ENCODE measurements at places on chromosomes 6 and 20.

- DNase-seq: no peak
Observed at GRCh38 chr6:11675601-11676000, 103.0 kb downstream of the ADTRP start.

- DNase-seq: peak; percentile 26
Observed at GRCh38 chr6:1499777-1500176, 109.9 kb upstream of the FOXC1 start.

- DNase-seq: no peak
Observed at GRCh38 chr6:81613606-81614005, 138.9 kb downstream of the TENT5A start.

- peak; percentile 77 for DNase-seq
Observed at GRCh38 chr20:25000268-25000801, 7.8 kb upstream of the APMAP start.

GRCh38 chr6:19086480-19086879 is 699.3 kb downstream of the RNF144B start:
- no peak for DNase-seq

- DNase-seq: no peak
Observed at GRCh38 chr6:161507375-161507774, 233.5 kb upstream of the AGPAT4 start.

- DNase-seq: no peak
Observed at GRCh38 chr6:89372506-89372901, 20.0 kb upstream of the UBE2J1 start.

DNA sequence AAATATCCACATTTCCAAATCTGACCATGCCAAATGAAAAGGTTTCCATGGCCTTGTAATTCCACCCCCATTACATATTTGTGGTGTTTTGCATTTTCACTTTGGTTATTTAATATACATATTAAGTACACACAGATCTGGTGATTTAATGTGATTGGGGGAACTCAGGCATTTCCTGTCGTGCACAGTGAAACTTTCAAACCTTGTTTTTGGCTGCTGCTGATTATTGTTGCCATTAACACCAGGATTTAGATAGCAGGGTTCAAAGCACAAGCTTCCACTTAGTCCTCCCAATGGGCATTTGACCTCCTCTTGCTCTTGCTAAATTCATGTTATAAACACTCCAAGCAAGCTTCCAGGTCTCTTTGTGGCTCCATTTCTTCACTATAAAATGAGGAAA is 166.5 kb downstream of the SOBP start:
- no peak for DNase-seq

- no peak for DNase-seq
Observed at GRCh38 chr6:7479801-7480266, 61.6 kb upstream of the DSP start.

- no peak for DNase-seq
Observed at GRCh38 chr6:32809171-32809570, 7.6 kb downstream of the HLA-DOB start.

GRCh38 chr20:58897488-58897887 is 45.0 kb downstream of the GNAS start:
- no peak for DNase-seq

All from posterior vena cava (tissue), 2 donors.